ENCODE measurements at places on chromosomes 3 and 15.

GRCh38 chr15:80478075-80478474 lies 73.9 kb downstream of the ARNT2 start:
- no peak for DNase-seq

DNA sequence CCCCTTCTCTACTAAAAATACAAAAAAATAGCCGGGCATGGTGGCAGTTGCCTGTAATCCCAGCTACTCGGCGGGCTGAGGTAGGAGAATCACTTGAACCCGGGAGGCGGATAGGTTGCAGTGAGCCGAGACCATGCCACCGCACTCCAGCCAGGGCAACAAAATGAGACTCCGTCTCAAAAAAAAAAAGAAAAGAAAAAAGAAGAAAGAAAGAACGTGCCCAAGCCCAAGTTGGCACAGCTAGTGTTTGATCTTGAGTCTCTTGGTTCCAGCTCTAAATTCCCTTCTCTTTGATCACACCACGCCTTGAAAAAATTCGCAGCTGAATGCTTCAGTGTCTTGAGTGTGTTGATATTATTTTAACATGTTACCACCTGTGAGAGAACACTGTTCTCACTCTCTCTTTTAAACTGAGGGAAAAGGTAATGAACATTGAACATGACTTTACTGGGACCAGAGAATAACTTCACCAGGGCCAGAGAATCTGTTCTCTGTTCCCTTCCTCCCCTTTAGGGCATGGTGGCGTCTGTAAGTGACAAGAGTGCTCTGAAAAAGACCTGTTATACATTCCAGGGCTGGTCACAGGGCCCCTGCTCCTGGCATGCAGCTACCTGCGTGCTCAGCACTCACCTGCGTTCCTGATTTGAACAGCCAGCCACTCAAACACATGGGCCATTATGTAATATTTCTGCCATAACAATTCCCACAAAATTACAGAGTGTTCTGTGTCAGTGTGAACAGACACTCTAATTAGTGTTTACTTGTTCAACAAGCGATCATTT lies 19.0 kb downstream of the SLCO3A1 start:
- DNase-seq: no peak

DNA sequence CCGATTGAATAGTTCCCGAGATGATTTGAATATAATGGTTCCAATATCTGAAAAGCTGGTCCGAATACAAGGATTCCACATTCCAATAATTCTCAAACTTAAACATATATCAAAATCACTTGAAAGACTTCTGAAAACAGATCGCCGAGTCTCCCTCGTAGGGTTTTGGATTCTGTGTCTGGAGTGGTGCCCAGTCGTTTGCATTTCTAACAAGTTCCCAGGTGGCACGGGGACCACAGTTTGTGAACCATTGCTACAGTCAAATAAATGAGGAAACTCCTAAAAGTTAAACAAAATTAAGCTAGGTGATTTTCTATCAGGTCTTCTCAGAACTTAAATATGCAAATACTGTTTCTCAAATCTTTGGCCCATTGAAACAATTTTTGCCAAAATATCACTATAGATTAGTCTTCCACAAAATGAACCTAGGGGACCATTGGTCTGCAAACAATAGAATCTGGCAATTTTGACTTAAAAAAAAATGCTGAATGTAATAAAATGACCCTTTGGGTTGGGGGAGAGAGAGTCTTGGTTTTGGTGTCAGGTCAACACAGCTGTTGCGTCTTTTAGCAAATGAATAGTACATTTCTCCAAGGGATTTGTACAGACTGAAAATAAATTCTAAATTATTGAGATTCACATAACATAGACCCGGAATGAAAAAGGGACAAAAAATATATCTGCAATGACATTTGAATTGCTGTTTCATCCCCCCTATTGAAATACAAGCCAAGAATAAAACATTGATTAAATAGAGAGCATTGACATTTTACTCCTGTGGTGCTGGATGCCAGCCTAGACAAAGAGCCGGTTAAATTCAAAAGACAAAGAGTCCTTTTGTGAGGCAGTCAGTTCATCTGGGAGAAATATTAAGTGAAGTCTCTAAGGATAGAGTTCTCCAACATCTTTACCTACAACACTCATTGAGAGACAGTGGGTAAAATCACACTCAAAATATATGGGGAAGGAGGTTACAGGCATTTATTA lies 175.7 kb upstream of the ADAMTS9 start:
- DNase-seq: no peak

GRCh38 chr3:183116025-183116614 lies 16.8 kb upstream of the MCCC1 start:
- peak; percentile 92 for DNase-seq

DNA sequence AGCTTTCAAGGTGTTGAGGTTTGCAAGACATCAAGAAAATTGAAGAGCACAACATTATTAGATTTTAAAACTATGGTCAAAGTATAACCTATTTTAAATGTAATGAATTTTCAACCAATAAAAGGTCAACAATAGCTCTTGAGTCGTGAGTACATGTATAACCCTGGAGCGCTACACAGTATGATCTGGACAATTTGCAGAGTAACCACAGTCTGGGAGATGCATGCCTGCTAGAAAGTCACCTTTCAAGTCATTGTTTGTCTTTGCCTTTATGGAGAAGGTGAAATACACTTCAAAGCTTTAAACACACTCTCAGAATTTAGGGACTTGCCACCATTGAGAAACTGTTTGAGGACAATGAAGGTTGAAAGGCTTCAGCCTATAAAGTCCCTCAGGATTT lies 112.6 kb upstream of the ALCAM start:
- DNase-seq: no peak

- DNase-seq: no peak
These were observed 258.6 kb downstream of the TIGIT start for GRCh38 chr3:114552527-114552812.

DNA sequence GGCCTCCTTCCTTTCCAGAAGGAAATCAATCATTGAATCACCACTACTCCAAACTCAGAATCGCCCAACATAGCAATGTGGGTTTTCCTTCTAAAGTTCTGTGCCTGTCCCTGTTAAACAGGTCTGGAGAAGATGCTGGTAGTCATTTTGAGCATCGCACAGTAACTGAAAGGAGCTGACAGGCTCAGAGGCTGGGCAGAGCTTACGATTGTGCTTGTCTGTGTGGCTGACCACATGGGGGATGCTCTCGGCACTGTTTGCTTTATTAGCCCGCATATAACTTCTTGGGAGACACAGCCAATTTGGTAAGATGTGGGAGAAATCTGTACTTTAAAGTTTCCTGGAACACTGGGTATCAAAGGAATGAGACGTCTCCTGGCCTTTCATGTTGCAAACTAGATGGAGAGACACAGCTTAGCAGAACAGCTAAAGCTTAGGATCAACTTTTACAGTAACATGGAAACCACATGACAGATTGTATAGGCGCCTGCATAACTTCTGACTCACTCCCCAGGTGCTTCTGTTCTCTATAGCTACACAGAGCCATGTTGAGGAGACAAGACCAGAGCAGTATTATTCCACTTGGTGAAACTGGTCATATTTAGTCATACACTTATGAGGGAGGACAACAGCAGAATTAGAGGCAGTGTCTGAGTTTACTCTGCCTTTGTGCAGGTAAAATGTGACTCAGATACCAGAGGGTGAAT lies 374.1 kb downstream of the RORA start:
- no peak for DNase-seq

DNA sequence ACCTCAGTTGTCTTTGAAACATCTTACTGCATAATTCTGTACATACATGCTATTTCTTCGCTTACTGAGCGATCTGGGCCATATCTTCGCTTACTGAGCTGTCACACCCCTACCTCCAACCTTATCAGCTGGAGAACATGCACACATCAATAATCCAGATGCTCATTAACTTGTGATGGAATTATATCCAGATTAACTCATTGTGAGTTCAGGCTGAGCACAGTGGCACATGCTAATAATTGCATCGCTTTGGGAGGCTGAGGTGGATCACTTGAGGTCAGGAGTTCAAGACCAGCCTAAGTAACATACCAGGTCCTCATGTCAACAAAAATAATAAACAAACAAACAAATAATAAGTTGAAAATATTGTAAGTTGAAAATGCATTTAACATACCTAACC lies 19.3 kb upstream of the ANXA2 start:
- DNase-seq: no peak

GRCh38 chr3:194382196-194382891 lies 12.8 kb upstream of the LRRC15 start:
- DNase-seq: no peak

- no peak for DNase-seq
These were observed 12.4 kb upstream of the GREM1 start for GRCh38 chr15:32705446-32705845.

- no peak for DNase-seq
These were observed 42.9 kb downstream of the CCR3 start for GRCh38 chr3:46284981-46285683.
